ENCODE measurements at places on chromosomes 3 and 15.
A peak's percentile ranks its signal among the peaks of the same experiment; 100 is the strongest.

GRCh38 chr3:18423401-18424212, 1.5 kb downstream of the SATB1 start:
- peak; percentile 73 for DNase-seq

DNA sequence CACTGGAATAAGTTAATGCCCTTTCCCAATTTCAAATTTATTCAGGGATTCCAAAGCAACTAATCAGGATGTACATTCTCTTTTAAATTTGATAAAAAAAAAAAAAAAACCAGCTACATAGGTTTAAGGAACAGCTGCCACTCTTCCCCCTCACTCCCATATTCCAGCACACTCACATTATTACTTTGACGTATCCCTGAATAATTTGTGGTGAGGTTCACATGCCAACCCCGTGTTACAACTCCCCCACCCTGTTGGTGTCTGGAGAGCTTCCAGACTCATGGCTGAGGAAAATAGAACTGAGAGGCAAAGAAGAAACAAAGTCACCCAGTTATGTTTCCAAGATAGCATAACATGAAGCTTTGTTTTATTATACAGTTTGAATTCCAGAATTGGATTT, 300.5 kb upstream of the MME start:
- no peak for DNase-seq

GRCh38 chr15:56820333-56820732, 87.0 kb upstream of the ZNF280D start:
- DNase-seq = no peak

DNA sequence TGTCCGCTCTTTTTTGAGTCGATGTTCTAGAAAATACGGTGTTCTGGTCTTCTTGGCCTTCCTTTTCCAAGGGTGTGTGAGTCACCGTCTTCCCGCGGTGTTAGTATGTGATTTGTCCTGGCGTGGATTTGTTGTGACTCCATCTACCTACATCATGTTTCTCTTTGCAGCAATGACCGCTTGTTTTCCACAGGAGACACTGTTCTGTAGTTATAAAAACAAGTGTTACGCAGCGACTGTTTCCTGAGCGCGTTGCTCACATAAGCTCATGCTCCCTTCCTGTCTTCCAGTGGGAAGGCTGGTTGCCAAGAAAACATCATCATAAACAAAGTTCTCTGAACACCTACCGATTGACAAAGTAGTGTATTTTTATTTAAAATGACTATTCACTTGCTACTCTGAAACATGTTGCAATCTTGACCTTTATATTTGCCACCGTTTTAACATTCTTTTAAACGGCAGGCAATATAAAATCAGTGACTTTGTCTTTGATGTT, 19.0 kb downstream of the USP13 start:
- DNase-seq = peak; percentile 40

GRCh38 chr3:30352410-30353318, 253.7 kb upstream of the TGFBR2 start:
- peak; percentile 7 for DNase-seq

- DNase-seq = peak; percentile 53
These were observed 132.5 kb downstream of the EPHB1 start for GRCh38 chr3:134927599-134927998.

GRCh38 chr15:83053151-83053550, 13.9 kb downstream of the BTBD1 start:
- DNase-seq = no peak

DNA sequence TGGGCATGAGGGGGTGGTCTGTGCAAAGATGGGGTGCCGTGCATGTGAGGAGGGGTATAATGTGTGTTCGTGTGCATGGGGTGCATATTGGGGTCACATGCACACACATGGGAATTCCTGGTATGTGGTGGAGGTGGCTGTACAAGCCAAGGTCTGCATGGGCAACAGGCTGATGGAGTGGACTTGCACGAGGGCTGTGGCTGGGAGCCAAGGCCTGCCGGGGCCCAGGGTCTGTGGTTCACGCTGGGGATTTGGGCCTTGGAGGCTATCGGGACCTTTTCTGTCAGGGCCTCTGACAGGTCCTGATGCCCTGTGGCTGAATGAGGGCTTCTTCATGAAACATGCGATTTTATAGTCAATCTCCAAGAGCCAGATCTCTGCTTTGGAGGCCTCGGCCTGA, 9.8 kb upstream of the PLXND1 start:
- DNase-seq = no peak

DNA sequence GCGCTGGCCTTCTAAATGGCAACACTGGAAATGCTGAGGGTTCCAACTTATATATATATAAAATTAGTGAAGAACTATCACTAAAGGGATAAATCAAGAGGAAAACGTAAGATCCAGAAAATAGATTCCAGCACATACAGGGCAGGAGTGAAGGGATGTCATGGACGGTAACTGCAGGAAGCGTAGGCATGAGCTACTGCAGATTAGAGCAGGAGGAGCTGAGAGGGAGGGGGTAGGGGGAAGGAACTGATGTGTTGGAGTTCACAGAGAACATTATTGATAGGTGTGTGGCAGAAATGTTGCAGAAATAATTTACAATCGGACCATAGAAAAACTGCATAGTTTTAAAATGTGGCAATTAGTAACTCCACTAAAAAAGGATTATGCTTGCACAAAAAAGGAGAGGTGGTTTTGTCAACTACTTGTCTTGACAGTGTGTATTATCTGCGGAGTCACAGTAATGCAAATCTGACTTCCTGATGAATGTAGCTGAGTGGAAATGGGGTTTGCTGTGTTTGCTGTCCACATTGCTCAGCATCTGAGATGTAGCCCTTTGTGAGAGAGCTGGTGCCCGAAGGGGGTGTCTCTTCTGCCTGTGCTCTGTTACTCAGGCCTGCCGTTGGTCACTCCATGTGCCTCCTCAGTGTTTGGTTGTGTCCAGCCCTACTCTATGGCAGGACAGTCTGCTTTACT, 61.2 kb downstream of the PAK2 start:
- no peak for DNase-seq
